Testis (tissue), 5 donors: ENCODE measurements at places on chromosomes 1 and 21.
A peak's percentile ranks its signal among the peaks of the same experiment; 100 is the strongest.

DNA sequence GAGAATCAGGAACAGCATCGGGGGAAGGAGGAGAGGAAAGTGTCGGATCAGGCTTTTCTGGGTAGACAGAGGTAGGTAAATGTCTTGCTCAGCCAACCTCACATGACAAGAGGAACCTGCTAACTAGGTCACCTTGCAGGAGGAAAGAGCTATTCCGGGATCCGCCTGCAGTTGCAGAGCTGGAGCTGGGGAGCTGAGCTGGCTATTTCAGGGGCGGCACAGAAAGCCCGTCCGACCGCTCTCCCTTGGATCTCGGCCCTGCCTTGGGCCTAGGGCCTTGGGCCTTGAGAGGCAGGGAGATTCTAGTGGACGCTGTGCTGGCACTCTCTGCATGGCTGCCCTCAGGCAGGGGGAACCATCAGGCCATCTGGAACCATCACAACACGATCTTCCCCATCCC is 56.5 kb upstream of the CTPS1 start:
- DNase-seq: no peak

DNA sequence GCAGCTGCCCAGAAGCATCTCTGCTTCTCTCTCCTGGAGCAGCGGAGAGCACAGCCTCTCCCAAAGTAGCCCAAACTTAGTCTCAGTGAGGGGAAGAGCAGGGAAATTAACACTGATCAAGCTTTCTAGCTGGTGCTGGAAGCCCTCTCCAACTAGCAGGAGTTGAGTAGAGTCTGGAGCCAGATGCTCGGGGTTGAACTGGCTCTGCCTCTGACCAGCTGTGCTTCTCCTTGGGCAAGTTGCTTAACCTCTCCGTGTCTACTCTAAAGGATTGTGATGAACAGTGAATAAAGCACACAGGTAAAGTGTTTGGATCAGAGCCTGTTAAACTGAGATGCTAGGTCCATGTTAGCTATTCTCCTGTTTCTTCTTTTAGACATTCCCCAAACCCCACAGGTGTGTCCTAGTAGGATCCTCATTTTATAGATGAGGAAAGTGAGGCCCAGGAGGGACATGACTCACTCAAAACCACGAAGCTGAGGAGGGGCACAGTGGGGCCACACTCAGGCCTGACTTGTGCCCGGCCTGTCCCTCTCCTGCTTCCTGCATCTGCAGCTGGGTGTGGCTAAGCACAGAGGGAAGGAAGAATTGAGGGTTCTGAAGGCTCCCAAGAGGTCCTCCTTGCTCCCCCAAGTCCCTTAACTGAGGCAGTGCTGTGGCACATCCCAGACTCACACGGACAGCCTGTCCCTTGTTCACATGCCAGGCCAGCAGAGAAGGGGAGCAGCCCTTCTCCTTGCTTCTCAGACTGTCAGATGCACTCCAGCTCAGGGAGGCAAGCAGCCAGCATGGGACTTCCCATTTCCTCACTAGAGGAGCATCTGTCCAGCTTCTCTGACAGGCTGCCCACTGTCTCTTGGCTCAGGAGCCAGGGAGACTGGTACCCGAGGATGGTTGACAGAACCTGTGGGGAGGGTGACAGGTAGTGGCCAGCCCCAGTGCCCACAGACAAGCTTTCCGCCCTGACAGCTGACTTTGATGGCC is 152.0 kb upstream of the IGSF21 start:
- no peak for DNase-seq

- DNase-seq: no peak
Observed at GRCh38 chr1:61552630-61553305, 172.2 kb downstream of the TM2D1 start.

- peak; percentile 37 for DNase-seq
Observed at GRCh38 chr1:207454046-207454964, at the start of gene CR2. TSS of gene CR2 (plus strand) at chr1:207454328. CDS start at chr1:207454419, 91 bp downstream.

DNA sequence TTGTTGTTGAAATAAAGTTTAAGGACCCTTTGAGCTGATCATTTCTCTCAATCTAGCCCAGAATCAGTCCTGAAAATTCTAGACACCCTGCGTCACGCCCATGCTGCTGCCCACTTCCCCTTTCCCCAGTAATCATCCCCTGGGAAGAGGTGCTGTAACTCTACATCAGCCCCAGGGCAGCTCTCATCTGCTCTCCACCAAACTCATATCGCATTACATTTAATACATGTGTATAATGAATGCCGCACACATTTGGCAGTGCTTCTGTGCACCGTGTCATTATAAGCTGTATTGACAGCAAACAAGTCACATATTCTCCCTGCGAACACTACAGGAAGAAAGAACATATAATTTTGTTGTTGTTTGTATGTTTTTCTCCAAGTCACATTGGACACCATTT is 539.7 kb upstream of the DAB1 start:
- DNase-seq: no peak

DNA sequence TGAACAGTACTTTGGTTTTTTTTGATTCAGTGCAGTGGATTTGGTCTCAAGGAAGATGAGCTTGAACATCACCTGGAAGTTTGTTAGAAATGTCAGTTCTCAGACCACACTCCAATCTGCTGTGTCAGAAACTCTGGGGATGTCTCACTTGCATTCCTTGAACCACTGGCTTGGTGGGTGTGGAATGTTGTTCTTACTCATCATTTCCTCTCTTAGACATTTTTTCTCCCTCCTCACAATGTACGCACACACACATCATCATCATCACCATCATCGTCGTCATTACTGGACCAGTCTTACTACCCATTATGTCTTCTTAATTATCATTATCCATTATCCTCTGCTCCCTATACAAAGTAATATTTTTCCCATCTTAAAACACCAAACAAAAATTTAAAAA is 91.9 kb upstream of the KCNK2 start:
- DNase-seq: no peak

- DNase-seq: no peak
Observed at GRCh38 chr1:216549796-216550195, 126.5 kb upstream of the USH2A start.

GRCh38 chr21:42495765-42496119 is 282 bp downstream of the RSPH1 start:
- peak; percentile 30 for DNase-seq

DNA sequence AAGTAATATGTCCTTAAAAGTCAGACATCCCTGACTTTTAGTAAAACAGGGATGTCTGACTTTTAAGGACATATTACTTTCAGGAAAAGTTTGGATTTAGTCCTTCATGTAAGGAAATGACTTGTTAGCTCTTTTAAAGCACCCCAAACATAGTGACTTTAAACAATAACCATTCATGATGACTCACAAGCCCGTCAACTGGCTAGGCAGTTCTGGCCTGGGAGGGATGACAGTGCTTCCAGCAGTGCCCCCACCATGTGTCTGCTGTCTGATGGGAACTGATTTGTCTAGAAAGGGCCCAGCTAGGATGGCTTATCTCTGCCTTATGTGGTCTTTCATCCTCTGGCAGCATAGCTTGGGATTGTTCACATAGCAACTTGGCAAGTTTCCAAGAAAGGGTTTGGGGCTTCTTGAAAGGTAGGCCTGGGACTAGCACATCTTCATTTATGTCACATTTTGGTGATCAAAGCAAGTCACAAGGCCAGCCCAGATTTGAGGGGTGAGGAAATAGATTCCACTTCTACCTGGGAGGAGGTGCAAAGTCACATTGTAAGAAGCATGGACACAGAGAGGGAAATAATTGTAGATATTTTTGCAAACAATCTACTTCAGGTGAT is 143.5 kb downstream of the C1orf94 start:
- DNase-seq: no peak

- peak; percentile 65 for DNase-seq
Observed at GRCh38 chr1:222654849-222655248, 37.0 kb downstream of the MIA3 start.

GRCh38 chr1:22500471-22500870 is 48.8 kb downstream of the ZBTB40 start:
- DNase-seq: peak; percentile 31

DNA sequence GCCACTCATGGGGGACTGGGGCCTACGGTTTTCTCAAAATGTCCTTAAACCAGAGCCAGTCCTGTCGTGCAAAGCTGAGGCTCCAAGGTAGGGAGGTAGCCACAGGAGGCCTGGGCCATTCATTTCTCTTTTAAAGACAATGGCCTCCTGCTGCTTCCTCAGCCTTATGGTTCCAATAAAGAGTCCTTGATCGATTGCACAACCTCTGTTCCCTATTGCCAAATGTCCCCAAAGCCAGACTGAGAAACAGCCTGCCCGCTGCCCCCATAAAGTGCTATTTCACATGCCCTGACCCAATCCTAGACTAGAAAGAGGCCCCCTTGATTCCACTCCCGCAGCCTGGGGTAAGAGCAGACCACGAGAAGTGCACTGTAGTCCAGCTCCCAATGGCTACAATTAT is 166.7 kb downstream of the CLIC6 start:
- peak; percentile 21 for DNase-seq

DNA sequence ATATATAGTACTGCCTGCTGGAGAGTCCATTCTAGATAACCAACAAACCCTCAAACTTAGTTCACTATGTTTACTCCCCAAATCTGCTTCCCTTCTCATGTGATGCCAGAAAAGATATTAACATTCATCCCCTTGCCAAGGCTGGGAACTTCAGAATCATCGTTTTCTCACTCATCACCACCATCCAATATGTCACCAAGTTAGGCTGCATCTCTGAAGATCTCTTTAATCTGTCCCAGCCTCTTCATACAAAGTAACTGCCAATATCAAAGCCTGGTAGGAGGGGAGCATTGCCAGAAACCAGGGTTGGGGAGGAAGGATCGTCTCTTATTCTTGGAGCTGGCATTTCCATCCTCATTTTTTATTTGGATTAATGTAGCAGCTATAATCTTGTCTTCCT is 71.6 kb downstream of the XCL2 start:
- DNase-seq: no peak

DNA sequence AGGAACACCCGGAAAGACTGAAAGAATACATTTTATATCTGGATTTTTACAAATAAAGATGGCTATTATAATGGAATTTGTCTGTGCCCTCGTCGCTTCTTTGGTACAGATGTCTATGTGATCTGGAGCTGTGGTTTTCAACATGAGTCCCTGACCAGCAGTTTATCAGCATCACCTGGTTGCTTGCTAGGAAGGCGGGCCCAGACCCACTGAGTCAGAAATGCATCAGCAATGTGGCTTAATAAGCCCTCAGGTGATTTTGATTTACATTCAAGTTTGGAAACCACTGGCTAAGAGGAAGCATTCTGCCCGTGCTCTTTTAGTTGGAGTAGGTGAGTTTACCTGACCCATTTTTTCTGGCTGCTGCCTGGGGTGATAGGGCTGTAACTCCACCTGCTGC is 31.7 kb downstream of the ATP1A1 start:
- no peak for DNase-seq

GRCh38 chr1:209412566-209412965 is 170.9 kb upstream of the CAMK1G start:
- no peak for DNase-seq

DNA sequence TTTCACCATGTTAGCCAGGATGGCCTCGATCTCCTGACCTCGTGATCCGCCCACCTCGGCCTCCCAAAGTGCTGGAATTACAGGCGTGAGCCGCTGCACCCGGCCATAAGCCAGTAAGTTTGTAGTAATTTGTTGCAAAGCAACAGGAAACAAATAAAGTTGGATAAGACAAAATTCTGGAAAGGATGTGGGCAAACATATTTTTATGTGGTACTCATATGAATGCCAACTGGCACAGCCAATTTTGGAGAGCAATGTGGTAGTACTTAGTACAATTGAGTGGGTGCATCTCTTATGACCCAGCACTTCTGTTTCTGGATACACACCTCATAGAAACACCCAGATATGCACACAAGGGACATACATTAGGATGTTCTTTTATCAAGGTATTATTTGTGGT is 8.4 kb upstream of the IL12RB2 start:
- DNase-seq: no peak

- DNase-seq: no peak
Observed at GRCh38 chr1:180080439-180080838, 74.2 kb upstream of the QSOX1 start.

GRCh38 chr21:37226041-37226920 is 40.9 kb downstream of the VPS26C start:
- DNase-seq: peak; percentile 11

DNA sequence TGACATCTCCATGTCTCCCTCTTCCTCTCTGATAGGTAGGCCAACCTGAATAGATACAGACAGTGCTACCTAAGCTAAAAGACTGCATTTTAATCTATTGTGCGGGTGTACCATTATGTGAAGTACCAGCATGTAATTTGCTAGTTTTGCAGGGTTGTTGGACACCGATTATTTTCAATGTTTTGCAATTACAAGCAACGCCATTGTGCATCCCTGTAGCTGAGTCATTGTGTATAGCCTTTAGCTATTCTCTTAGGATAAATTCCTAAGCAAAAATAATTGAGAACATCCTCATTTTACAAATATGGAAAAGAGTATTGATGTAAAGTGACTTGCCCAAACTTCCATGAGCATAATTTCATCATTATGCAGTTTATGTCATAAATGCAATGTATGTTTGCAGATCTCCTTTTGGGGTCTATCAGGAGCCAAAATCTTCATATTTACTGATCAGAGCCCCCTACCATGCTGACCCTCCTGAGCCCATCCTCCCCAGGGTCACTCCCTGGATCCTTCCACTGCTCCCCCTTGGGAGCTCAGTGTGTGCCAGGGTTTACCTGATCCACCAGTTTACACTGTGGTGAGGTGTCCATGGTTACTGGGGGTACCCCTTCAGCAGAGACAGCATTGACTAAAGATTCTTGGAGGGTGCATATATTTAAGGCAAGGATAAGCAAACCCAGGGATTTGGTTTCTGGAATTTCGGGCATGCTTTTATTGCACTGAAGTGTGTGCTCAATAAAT is 80.6 kb downstream of the CCDC185 start:
- DNase-seq: no peak

DNA sequence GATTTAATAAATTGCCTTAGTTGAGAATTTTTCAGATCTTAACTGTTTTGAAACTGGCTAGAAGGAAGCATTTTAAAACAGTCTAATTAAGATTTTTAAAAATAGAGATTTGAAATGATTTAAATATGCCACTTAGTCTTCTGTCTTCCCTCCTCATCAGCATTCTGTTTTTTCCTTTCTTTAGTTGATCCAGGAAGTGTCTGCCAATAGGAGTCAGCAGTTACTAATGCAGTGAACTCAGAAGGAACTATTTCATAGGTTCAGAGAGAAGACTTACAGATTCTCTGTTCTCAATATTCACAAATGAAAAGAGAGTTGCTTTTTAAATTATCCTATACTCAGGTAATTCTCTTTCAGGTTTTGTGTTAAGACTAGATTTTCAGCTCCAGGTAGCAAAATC is 84.5 kb downstream of the RPS6KC1 start:
- no peak for DNase-seq
